ENCODE measurements at places on chromosomes 2 and 18. TPM values are rescaled to one million over a fixed set of nuclear protein-coding genes. Genes with fewer than 3 reads are reported as not detected.

THADA gene
- 45.8 TPM for total RNA-seq

C18orf32 gene
- 25.4 TPM for total RNA-seq

SPATA3 gene
- total RNA-seq: 0.24 TPM

RNF152 gene
- 0.13 TPM for total RNA-seq

DNA sequence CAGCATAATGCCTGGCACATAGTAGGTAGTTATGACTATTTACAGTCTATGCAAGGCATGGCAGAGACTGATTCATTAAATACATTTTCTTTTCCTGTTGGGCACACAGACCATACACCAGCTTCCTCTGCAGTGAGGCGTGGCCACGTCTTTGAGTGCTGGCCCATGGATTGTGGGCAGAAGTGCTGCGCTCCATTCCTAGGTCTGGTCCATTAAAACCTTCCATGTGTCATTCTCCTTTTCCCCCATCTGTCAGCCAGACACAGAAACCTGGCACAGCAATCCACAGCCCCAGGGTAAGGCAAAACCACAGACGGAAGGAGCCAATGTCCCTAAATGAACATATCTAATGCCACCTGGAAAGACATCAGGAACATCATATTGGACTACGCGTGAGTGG is 141.9 kb downstream of the TTC32 start:
- no peak for DNase-seq

- no peak for DNase-seq
These were observed 3.5 kb upstream of the IGFBP5 start for GRCh38 chr2:216698895-216699294.

DNA sequence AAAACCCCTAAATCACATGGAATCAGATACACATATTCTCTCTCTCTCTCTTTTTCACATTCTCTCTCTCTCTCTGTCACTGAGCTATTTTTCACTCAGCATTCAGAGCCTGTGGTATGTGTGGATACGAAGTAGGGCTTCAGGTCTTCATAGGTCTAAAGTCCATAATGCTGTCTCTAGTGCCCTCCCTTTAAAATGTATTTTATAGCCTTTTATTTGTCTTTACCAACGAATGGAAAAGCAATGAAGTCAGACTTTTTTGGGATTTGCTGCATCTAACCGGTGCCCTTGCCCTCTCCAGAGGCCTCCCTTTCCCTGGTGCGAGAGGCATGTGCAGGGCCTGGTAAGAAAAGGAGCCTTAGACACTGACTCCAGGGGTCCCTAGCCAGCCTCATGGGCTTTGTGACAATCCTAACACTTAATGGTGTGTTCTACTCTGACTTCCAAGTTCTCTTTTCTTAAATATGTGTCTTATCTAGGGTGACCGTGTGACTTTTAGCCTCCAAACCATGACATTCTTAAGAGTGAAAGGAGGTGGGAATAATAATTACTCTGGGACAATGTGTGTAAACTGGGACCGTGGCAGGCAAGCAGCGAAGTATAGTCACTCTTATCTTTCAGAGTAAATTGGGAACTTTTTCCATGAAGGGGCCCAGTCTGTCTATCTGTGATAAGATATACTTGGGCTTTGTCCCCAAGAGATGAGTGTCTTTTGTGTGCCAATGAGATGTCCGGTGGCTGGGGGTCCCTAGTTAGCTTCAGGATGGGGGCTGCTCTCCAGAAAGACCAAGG is 101.1 kb downstream of the B3GNT2 start:
- no peak for DNase-seq

DNA sequence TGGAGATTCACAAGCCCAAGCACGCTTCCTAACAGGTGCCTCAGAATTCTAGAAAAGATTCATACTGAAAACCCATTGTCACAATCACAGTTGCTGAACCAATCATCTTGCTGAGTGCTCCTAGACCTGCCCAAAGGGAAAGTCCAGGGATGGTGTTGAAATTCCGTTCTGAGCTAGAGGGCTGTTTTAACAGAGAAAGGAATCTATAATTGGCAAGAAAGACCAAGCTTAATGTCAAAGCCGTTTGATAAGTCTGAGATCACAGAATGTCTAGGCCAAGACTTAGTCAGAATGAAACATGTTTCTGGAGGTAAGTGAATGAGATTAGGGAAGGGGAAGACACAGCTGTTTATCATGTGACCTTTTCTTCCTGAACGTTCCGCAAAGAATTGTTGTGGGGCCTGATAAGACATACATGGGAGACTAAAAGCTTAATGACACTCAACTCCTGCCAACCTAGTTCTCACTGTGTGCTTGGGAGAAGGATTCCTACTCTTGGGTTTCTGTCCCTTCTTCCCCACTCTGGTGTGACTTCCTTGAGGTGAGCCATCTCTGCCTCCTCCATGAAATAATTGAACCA is 27.5 kb downstream of the PMAIP1 start:
- no peak for DNase-seq

- peak; percentile 30 for DNase-seq
These were observed 18.0 kb upstream of the KCNG2 start for GRCh38 chr18:79779700-79780190.

DNA sequence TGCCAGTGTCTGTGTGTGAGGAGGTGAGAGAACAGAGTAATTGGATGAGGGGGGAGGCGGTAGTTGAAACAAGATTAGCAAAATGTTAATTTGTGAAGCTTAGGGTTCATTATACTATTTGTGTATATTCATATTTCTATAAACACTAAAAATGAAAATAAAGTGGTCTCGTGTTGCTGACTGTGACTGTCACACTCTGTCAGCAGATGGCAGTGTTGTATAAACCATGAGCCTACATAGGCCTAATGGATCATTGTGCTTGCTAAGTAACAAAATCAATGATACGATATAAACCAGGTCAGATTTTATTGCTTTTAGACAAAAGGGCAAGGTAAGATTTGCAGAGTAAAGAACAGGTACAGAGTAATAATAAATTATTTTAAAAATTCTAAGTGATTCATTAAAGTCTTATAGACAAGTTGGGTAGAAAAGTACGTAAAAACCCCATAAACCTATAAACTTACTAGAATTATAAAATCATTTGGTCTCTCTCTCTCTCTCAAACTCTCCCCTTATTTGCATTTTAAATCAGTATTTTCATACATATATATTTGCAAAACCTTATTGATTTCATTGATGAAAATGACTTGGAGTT is 182.7 kb downstream of the RPIA start:
- DNase-seq: peak; percentile 13

GRCh38 chr18:77108001-77108692 is 24.4 kb downstream of the MBP start:
- DNase-seq: no peak

DNA sequence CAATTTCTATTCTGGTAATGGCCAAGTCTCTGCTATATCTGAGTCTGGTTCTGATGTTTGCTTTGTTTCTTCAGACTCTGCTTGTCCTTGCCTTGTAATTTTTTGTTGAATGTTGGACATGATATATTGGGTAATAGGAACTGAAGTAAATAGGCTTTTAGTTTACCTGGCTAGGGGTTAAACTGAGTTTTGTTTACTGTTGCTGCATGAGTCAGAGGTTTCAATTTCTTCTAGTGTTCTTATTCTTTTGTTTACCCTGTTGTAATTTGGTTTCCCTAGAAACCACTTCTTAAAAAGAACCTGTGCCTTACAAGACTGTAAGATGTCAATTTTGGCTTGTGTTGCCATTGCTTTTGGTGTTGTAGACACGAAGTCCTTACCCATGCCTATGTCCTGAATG is 285.0 kb upstream of the KCNH7 start:
- DNase-seq: no peak

All from CD8-positive, alpha-beta memory T cell (primary cell).